ENCODE measurements at places on chromosomes 7 and 10.

DNA sequence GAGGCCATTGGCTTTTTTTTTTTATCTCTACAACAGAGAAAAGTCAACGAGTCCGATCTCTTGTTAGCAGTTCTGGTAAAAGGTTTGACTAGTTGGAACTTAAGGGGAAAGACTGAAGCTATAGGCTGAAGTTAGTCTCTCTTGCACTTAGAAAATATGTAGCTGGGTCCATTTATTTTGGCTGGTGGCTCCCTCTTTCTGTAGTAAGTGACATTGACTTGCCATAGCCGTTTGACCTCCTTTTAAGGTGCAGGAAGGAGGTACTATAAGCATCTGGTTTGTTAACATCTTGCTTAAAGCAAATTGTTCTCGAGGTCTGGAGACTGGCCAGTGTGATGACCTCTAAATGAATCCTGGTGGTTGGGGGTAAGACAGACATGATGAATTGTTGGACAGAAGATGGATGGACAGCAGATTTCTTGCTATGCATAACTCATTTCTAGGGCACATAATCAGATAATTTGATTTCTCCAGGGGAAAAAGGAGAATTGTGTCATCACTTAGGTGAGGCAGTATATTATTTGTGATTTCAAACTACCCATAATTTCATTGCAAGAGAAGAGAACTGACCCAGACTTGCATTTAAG is 356.3 kb upstream of the GALNT17 start:
- no peak for DNase-seq

- no peak for DNase-seq
Observed at GRCh38 chr10:119518176-119518575, 24.3 kb downstream of the RGS10 start.

DNA sequence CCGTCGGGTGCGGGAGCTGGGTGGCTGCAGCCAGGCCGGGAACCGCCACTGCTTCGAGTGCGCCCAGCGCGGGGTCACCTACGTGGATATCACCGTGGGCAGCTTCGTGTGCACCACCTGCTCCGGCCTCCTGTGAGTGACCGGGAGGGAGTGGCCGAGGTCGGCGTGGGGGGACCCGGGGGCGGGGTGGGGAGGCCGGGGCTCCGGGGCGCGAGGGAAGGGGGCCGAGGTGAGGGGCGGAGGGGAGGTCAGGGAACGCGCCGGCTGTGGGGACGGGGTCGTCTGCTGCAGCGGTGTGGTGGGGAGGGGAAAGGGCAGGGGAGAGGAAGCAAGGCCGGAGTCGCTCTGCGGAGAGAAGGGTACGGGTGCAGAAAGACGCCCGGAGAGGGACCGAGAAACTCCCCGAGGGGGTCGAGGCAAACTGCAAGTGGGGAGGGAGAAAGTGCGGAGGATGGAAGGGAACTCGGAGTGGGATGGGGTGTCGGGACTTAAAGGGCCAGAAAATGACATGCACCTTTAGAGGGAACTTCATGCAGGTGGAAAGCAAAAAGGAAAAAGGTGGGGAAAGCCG is 518 bp downstream of the AGFG2 start:
- DNase-seq = no peak

DNA sequence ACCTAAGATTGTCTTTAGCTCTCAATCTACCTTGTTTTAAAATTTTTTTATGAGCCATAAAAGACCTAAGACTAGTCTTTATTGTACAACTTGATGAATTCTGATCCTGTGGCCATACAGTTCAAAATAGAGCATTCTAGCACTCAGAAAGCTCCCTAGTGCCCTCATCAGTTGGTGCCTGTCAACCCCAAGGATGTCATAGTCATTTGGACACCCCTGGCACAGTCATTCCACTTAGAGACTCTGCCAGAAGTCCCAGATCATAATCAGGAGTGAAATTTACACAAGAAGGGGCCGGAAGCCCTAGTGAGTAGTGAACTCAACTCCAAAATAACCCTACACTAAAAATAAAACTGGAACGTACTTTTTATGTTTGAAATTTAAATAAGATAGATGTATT is 80.0 kb upstream of the INSIG1 start:
- DNase-seq = no peak

DNA sequence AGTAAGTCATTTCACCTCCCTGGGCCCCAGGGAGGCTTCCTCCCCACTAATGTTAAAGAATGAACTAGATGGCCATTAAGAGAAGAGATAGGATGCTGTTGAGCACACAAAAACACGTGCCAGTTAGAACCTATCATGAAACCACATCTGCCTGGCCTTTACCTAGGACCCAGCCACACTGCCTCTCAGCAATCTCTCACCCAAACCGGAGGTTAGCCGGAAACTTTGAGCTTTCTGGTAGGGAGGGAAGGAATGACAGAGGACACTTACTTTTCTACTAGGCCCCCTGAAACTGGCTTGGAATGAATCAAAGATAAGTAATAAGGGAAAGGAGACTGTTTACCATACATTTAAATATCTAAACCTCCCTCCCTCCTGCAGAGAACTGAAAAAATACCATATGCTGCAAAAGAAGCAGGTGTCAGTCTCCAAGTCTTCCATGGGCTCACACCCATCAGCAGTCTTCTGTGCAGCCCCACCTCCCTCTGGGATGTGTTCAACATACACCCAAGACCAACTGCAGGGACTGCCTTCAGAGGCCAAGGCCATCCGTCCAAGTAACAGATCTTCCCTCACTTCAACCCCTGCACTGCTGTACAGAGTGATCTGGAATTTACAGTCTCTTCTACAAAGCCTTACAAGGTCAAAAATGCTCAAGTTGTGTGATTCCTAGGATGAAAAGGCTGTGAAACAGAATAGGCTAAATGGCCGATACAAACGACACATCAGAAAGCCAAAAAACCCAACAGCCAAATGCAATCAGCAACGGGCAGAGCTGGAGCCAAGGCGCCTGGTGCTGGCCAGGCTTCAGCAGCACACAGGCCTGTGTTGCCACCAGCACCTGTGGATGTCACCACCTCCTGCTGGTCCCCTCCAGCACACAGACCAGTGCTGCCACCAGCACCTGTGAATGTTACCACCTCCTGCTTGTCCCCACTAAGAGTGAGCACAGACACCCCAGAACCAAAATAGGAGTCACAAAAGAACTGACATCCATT is 42.4 kb downstream of the SORBS1 start:
- no peak for DNase-seq

- no peak for DNase-seq
Observed at GRCh38 chr7:30301751-30302150, 17.4 kb downstream of the ZNRF2 start.

All from globus pallidus (tissue), 1 donor.